Naive thymus-derived CD4-positive, alpha-beta T cell (primary cell): ENCODE measurements at places on chromosomes 12 and 14. TPM values are rescaled to one million over a fixed set of nuclear protein-coding genes. Genes with fewer than 3 reads are reported as not detected.

GRCh38 chr12:95642583-95642982 is 91.3 kb upstream of the USP44 start:
- no peak for DNase-seq

- no peak for DNase-seq
Measured at GRCh38 chr12:48690990-48691389, 9.0 kb upstream of the KANSL2 start.

DNA sequence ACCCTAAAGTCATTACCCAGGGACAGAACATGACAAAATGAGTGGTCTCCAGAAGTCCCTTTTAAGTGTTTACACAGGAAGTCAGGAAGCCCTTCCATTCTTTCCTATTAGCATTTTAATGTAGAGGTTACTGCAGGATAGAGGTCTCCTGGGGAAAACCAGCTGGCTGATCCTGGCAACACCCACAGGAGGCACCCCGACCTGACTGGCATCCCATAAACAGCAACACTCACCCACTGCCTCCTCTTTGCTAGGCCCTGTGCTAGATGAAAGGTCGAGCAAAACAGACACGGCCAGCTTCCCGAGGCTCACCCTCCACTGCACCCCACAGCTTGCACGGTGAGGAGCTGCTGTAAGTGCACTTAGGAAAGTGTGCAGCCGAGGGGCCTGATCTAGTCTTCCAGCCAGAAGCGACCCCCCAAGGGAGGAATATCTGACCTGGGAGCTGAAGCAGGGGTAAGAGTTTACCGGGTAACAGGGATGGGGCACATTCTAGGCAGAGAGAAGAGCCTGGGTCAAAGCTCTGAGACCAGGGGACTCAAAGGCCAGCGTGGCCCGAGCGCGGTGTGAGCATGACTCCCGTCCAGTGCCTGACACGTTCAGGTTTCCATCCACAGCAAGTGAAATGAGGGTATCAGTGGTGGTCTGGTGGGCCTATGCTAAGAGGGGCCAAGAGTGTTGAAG is 9.0 kb downstream of the DAZAP2 start:
- no peak for DNase-seq

DNA sequence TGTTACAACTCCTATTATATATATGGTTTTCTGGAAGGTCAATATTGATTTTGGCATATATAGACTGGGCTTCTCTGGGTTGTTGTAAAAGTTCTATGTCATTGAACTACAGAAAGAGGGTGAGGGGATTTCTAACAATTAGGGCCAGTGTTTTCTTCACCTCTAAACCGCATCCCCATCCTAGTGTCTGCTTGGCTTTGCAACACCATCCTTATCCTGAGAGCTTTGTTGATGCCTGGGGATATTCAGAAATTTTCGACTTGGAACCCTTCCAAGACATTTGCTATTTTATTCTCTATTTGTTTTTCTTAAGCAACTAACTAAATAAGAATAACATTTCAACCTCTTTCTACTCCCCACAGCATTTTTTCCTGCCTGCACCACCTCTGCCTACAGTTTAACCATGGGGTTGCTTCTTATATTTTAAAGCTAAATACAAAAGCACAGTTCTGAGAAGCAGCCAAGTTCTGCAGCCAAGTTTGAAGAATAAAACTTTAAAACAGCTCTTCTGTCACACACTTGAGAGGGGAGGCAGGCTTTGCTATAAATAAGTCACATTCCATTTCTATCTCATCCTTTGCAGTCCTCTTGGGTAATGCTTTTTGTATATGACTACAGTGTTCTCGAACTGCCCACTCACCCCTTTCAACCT is 53.4 kb downstream of the RGS6 start:
- no peak for DNase-seq

The FAM90A1 gene
- polyA plus RNA-seq = not detected

The ARMH4 gene
- not detected for polyA plus RNA-seq

The TMEM229B gene
- 30.9 TPM for polyA plus RNA-seq

The GALNT16 gene
- polyA plus RNA-seq = not detected
